ENCODE measurements at places on chromosomes 7 and 10. TPM values are rescaled to one million over a fixed set of nuclear protein-coding genes. Genes with fewer than 3 reads are reported as not detected.

GRCh38 chr7:101783381-101784181 lies 33.8 kb upstream of the CUX1 start:
- no peak for DNase-seq

GRCh38 chr7:124552217-124552616 lies 213.4 kb downstream of the GPR37 start:
- DNase-seq = no peak

- no peak for DNase-seq
These were observed 79.0 kb downstream of the AUTS2 start for GRCh38 chr7:69677054-69677852.

The C10orf105 gene
- 0.27 TPM for total RNA-seq

The PLXDC2 gene
- 25.4 TPM for total RNA-seq
